RPMI7951 (cell line): ENCODE measurements at places on chromosomes 5 and 9.
A peak's percentile ranks its signal among the peaks of the same experiment; 100 is the strongest.

DNA sequence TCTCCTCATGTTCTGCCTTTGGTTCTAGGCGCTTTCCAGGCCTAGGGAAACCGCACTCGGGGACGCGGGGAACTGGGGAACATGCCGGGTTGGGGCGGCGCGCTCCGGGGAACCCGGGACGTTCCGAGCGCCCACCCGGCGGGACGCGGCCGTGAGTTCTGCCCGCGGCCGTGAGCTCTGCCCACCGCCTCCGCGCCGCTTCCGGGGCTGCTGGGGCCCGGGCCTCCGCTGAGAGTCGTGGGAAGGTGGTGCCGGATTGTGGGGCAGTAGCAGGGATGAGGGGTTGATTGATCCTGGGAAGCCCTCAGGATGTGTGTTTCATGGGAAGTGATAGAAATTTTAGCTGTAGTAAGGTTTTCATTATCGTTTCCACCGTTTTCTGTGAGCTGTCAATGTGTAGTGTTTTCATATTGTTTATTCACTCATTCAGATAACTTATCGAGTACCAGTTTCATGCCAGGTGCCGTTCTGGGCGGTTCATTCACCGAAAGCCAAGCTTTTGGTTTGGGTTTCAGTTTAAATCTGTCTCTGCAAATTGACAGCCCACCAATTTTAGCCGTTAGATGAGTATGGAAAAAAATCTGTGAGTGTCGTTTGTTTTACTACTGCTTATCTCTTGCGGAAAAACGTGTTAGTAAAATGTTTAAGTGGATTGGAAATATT, 657 bp downstream of the MTRR start:
- peak; percentile 11 for DNase-seq

GRCh38 chr9:112905084-112905483, 14.4 kb upstream of the SLC46A2 start:
- no peak for DNase-seq

DNA sequence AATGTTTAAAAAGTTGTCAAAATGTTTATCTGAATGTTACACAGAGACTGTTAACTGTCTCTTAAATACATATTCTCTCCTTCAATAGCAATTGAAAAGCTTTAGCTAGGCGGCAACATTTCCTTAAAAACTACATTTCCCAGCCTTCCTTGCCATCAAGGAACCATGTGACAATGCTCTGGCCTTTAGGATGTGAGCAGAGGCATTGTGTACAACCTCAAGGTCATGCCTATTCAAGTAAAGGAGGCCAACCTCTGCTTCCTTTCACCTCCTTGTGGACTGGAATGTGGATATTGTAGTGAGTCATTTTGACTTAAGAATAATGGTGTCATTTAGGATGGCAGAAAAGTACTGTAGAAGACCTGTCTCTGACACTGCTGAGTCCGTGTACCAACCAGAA, 23.7 kb upstream of the MROH2B start:
- no peak for DNase-seq

GRCh38 chr9:99004115-99004514, 60.4 kb downstream of the COL15A1 start:
- DNase-seq, result no peak

GRCh38 chr5:34844106-34844505, 5.1 kb downstream of the TTC23L start:
- DNase-seq, result no peak

DNA sequence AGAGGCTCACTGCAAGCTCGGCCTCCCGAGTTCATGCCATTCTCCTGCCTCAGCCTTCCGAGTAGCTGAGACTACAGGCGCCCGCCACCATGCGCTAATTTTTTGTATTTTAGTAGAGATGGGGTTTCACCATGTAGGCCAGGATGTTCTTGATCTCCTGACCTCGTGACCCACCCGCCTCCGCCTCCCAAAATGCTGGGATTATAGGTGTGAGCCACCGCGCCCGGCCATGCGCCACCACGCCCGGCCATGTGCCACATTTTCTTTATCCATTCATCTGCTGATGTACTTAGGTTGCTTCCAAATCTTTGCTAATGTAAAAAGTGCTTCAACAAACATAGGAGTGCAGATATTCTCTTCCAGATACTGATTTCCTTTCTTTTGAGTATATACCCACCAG, 408.6 kb downstream of the CAAP1 start:
- no peak for DNase-seq

GRCh38 chr9:114928136-114928535, 2.3 kb downstream of the TNFSF8 start:
- DNase-seq, result no peak

GRCh38 chr9:129287619-129288305, 109.7 kb upstream of the IER5L start:
- DNase-seq, result no peak

DNA sequence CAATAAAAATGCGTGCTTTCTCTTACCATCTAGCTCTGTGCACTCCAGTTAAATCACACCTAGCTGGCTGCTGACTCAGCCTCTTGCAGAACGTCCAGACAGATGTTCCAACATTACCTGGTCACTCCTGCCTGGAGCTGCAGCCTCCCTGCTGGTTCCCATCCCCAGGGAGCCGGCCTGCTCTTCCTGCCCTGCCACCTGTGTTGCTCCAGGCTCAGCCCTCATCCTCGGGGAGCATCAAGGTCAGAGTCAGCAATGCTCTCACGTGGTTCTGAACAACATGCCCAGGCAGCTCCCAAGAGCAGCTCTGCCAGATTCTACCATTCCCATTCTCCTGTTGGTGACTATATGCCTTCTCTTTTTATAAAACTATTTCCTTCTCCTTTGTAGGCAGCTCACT, 81.3 kb downstream of the GADD45G start:
- no peak for DNase-seq

GRCh38 chr5:55600497-55601203, 65.9 kb upstream of the PLPP1 start:
- DNase-seq, result peak; percentile 70
